Daoy (cell line): ENCODE measurements at places on chromosomes 16 and 17. TPM values are rescaled to one million over a fixed set of nuclear protein-coding genes. Genes with fewer than 3 reads are reported as not detected.

ORC6 gene
- 38.9 and 50.6 TPM in 2 replicates for total RNA-seq

CYBC1 gene
- 26.3 and 59.3 TPM in 2 replicates for total RNA-seq

SLC35G6 gene
- 0.06 TPM in 1 of 2 replicates, not detected in the other for total RNA-seq

CLEC3A gene
- not detected in 2 replicates for total RNA-seq

AOC2 gene
- 0.89 and 1.0 TPM in 2 replicates for total RNA-seq

TBX6 gene
- not detected in 2 replicates for total RNA-seq

ELMO3 gene
- total RNA-seq, result 0.97 and 1.8 TPM in 2 replicates
